ENCODE measurements at places on chromosomes 6 and 20.

GRCh38 chr6:70040766-70041165, 174.4 kb downstream of the COL19A1 start:
- peaks cover 27% of the 10 kb centered on the region for H3K36me3 ChIP-seq
- no peak for DNase-seq
- no peak overlapping the region for H3K4me3 ChIP-seq
- H3K4me1 ChIP-seq: no peaks in the 10 kb centered on the region
- H3K27me3 ChIP-seq: no peaks in the 10 kb centered on the region

DNA sequence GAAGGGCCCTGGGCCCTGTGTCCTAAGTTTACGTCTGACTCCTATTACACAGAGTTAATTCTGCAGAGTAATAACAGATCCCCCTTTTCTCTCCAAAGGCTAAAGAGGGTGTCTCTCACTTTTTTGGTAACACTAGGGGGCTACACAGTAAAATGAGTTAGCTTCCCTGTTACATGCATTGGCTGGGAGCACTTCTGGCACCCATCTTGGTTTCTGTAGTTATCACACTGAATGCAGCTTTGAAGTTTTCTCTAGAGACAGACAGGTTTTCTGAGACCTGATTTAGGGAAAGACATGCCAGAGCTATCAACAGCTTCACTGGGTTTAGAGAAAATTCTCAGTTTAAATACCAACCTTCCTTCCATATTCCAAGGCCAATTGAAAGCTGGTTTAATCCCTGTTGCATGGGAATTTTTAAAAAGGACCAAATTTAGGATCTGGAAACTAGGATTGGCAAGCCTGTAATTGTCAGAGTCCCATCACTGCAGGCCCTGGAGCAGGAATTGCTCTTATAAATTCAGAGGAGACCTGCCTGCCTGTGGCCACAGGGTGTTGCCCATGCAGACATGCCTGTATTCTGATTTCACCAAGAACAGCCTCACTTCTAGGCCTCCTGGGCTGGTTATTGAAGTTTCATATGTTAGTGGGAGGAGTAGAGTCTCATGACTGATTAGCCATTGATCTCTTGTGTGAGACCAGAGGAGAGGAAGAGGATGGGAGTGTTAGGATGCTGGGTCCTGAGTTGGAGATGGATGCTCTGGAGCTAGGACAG, 29.4 kb downstream of the RNF8 start:
- no peaks in the 10 kb centered on the region for H3K27me3 ChIP-seq
- no peak overlapping the region for H3K27ac ChIP-seq
- H3K36me3 ChIP-seq: peaks cover 18% of the 10 kb centered on the region
- no peak overlapping the region for H3K4me3 ChIP-seq
- DNase-seq: no peak
- H3K4me1 ChIP-seq: peaks cover 11% of the 10 kb centered on the region

GRCh38 chr20:19995220-19995863, 21.8 kb upstream of the NAA20 start:
- H3K27ac ChIP-seq: no peak overlapping the region
- DNase-seq: peak; percentile 19
- H3K4me1 ChIP-seq: peaks cover 2% of the 10 kb centered on the region
- H3K4me3 ChIP-seq: no peak overlapping the region

GRCh38 chr6:47715782-47716181, 17.4 kb downstream of the ADGRF4 start:
- no peak overlapping the region for H3K4me3 ChIP-seq
- H3K4me1 ChIP-seq: no peaks in the 10 kb centered on the region
- H3K27ac ChIP-seq: no peak overlapping the region
- peaks cover 9% of the 10 kb centered on the region for H3K27me3 ChIP-seq

- no peak for DNase-seq
- no peaks in the 10 kb centered on the region for H3K27me3 ChIP-seq
- no peak overlapping the region for H3K27ac ChIP-seq
- H3K4me3 ChIP-seq: no peak overlapping the region
- H3K36me3 ChIP-seq: peaks cover 4% of the 10 kb centered on the region
Observed at GRCh38 chr6:111865909-111866546, 7.2 kb downstream of the FYN start.

- no peak overlapping the region for H3K27ac ChIP-seq
- no peaks in the 10 kb centered on the region for H3K36me3 ChIP-seq
- no peaks in the 10 kb centered on the region for H3K27me3 ChIP-seq
- DNase-seq: no peak
- H3K4me3 ChIP-seq: no peak overlapping the region
Observed at GRCh38 chr6:7996538-7997111, 67.6 kb downstream of the BLOC1S5 start.

DNA sequence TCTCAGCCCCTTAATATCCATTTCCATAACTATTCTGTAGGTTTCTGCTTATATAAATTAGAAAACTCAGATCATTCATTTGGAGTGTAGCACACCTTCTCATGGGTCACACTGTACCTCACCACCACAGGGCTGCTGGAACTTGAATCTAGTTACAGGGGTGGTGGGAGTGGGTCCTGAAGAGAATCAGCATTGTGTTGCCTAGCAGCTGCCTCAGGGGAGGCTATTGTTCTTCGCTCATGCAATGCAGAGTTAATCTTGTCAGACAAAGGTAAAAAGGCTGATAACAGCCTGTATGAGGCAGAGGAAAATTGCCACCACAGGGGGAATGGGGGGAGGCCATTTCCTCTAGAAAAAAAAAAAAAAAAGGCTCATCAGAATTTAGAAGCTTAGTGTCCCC, 496.0 kb upstream of the ADGRB3 start:
- H3K27ac ChIP-seq: no peak overlapping the region
- no peak for DNase-seq
- no peak overlapping the region for H3K4me3 ChIP-seq
- H3K27me3 ChIP-seq: no peaks in the 10 kb centered on the region
- no peaks in the 10 kb centered on the region for H3K4me1 ChIP-seq

- H3K27me3 ChIP-seq: no peaks in the 10 kb centered on the region
- no peak for DNase-seq
- H3K27ac ChIP-seq: no peak overlapping the region
- H3K4me1 ChIP-seq: no peaks in the 10 kb centered on the region
- H3K4me3 ChIP-seq: no peak overlapping the region
- peaks cover 21% of the 10 kb centered on the region for H3K36me3 ChIP-seq
Observed at GRCh38 chr6:139240161-139241010, 51.4 kb downstream of the TXLNB start.

DNA sequence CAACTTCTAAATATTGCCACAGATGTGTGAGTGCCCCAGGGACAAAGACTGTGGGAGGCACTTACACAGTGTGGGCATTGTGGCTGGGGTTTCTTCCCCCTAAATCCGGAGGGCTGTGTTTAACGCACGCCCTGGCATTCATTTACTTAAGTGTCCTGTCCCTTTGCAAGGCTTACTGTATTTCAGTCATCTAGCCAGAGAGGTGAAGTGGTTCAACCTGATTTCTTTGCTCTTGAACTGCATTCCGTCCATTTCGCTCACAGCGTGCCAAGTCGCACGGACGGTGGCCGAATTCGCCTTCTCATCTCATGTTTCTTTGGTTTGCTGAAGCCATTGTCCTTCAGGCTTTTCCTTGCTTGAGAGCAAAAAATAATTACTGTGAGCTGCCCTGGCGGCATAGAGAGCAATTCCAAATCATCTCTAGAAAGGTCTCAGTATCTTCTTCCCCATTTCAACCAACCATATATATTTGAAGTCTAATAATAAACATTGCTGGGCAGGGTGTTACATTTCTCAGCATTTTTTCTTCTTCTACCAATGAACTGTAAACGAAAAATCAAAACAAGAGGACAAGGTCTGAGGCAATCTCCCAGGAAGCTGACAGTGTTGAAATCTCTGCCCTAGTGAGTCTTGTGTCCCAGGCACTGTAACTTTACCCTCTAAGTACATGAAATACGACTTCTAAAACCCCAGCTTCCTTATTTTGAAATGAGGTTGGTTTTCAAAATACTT, 16.9 kb downstream of the SYTL3 start:
- no peaks in the 10 kb centered on the region for H3K27me3 ChIP-seq
- peak overlapping the region; percentile 15 for H3K4me3 ChIP-seq

DNA sequence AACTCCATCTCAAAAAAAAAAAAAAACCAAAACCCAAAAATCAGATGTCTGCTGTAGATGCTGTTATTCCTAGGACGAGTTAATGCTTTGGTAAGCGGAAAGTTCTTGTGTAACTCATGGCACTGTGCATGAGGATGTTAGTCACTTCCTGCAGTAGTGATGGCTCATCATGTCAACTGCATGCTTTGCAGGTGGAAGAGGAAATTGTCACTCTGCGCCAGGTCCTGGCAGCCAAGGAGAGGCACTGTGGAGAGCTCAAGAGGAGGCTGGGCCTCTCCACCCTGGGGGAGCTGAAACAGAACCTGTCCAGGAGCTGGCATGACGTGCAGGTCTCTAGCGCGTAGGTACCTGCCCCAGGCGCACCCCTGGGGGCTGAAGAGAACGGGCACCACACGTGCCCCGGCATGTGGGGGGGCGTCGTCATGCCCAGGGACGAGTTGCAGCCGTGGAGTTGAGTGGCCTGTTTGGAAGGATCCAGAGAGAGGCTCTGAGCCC, 8.5 kb downstream of the TPD52L2 start:
- peaks cover 4% of the 10 kb centered on the region for H3K4me1 ChIP-seq
- H3K36me3 ChIP-seq: peaks cover 30% of the 10 kb centered on the region
- H3K27ac ChIP-seq: no peak overlapping the region
- no peak overlapping the region for H3K4me3 ChIP-seq

DNA sequence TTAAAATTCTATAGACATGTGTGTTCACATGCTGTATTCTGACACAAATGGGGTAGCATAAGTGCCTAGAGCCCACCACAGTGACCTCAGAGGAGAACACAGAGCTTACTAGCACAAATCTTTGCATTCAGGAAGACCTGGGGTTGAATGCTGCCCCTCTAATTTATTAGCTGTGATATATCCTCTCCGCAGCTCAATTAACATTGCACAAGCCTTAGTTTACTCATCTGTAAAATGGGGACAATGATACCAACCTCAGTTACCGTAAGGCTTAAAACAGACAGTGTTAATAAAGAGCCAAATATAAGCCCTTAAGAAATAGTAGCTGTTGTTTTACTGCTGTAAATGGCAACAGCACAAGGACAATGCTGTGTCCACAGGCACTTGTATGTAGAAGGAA, 36.2 kb upstream of the IL17A start:
- DNase-seq: no peak
- H3K4me3 ChIP-seq: no peak overlapping the region
- no peak overlapping the region for H3K27ac ChIP-seq
- H3K27me3 ChIP-seq: peaks cover 19% of the 10 kb centered on the region
- H3K4me1 ChIP-seq: no peaks in the 10 kb centered on the region
- H3K36me3 ChIP-seq: no peaks in the 10 kb centered on the region

- H3K36me3 ChIP-seq: no peaks in the 10 kb centered on the region
- DNase-seq: no peak
- no peaks in the 10 kb centered on the region for H3K27me3 ChIP-seq
- no peaks in the 10 kb centered on the region for H3K4me1 ChIP-seq
- no peak overlapping the region for H3K4me3 ChIP-seq
Observed at GRCh38 chr6:120826253-120826652, 508.0 kb downstream of the TBC1D32 start.

GRCh38 chr6:28868873-28869272, 54.9 kb downstream of the TRIM27 start:
- peaks cover 9% of the 10 kb centered on the region for H3K4me1 ChIP-seq
- no peaks in the 10 kb centered on the region for H3K36me3 ChIP-seq
- no peak for DNase-seq
- H3K4me3 ChIP-seq: no peak overlapping the region

DNA sequence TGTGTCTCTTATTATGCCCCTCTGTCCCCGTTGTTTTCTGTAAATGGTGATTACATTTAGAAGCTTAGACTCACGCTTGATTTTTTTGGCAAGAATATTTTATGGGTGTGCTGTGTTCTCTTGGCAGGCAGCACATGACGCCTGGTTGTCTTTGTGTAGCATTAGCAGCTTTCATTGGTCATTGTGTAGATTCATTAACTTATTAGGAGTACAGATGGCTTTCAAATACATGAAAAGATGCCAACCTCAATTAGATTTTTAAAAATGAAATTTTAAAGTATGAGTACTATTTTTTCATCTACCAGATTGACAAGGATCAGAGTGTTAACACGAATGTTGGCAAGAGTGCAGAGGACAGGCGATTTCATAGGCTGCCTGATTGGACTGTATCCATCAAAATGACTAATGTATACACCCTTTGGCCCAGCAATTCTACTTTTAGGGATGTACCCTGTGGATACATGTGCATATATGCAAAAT, 15.2 kb downstream of the COX4I2 start:
- H3K4me1 ChIP-seq: peaks cover 8% of the 10 kb centered on the region
- no peak overlapping the region for H3K27ac ChIP-seq
- H3K36me3 ChIP-seq: no peaks in the 10 kb centered on the region
- DNase-seq: no peak

DNA sequence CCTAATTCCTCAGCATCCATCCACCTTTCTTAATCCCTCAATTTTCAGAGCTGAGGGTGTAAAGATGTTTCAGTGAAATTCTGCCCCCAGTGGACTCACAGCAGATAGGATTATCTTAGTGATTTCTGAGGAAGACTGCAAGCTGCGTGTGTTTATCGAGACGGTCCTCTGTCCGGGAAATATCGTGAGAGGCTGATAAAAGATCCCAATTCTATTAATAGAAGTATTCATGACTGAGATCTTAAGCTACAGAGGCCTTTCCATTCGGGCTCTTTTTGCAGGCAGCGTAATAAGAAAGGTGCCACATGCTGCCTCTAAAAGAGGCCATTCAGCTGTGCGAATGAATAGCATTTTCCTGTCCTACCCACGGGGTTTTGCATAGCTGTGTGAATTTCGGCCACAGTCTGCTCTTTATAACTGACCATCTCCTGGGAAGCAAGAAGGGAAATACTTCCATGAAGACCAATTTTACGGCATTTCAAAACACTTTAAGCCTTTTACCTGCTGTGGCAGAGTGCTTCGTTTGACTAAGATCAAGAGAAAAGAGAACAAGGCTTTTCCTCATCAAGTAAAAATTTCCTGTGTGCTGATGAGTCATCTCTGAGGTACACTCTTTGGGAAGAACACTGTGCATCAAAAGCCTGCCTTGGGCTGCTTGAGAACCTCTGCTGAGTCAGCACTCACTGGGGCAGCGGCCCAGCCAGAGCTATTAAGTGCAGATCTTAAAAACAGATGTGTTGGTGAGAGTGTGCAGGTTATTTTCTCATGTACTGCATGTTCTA, 208.8 kb downstream of the ARHGAP18 start:
- no peak for DNase-seq
- no peaks in the 10 kb centered on the region for H3K36me3 ChIP-seq
- no peaks in the 10 kb centered on the region for H3K27me3 ChIP-seq
- peaks cover 5% of the 10 kb centered on the region for H3K4me1 ChIP-seq

DNA sequence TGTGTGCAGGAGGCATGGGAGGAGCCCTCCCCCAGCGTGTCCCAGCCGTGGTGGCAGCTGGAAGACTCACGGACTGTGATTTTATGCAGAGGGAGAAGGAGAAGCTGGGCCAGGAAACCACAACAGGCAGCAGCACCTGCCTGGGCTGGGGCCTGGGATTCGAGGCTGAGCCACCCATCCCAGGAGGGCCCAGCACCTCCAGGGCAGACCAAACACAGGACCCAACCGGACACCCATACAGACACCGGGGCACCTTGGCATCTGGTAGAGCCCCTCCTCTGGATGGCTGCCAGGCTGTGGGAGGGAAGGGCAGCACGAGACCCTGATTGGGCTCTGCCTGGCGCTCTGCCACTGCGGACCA, 41.7 kb upstream of the CHRNA4 start:
- H3K36me3 ChIP-seq: no peaks in the 10 kb centered on the region
- H3K4me1 ChIP-seq: peaks cover 4% of the 10 kb centered on the region
- no peak overlapping the region for H3K27ac ChIP-seq

- no peak overlapping the region for H3K27ac ChIP-seq
- no peaks in the 10 kb centered on the region for H3K27me3 ChIP-seq
- DNase-seq: no peak
- H3K4me3 ChIP-seq: no peak overlapping the region
- no peaks in the 10 kb centered on the region for H3K4me1 ChIP-seq
- H3K36me3 ChIP-seq: no peaks in the 10 kb centered on the region
Observed at GRCh38 chr20:22974354-22974753, 60.8 kb upstream of the SSTR4 start.

GRCh38 chr6:108123946-108124345, 41.9 kb upstream of the NR2E1 start:
- DNase-seq: no peak
- peaks cover 8% of the 10 kb centered on the region for H3K4me1 ChIP-seq
- no peak overlapping the region for H3K27ac ChIP-seq
- peaks cover 21% of the 10 kb centered on the region for H3K27me3 ChIP-seq
- H3K36me3 ChIP-seq: no peaks in the 10 kb centered on the region
